ENCODE measurements at places on chromosomes 4 and X.

DNA sequence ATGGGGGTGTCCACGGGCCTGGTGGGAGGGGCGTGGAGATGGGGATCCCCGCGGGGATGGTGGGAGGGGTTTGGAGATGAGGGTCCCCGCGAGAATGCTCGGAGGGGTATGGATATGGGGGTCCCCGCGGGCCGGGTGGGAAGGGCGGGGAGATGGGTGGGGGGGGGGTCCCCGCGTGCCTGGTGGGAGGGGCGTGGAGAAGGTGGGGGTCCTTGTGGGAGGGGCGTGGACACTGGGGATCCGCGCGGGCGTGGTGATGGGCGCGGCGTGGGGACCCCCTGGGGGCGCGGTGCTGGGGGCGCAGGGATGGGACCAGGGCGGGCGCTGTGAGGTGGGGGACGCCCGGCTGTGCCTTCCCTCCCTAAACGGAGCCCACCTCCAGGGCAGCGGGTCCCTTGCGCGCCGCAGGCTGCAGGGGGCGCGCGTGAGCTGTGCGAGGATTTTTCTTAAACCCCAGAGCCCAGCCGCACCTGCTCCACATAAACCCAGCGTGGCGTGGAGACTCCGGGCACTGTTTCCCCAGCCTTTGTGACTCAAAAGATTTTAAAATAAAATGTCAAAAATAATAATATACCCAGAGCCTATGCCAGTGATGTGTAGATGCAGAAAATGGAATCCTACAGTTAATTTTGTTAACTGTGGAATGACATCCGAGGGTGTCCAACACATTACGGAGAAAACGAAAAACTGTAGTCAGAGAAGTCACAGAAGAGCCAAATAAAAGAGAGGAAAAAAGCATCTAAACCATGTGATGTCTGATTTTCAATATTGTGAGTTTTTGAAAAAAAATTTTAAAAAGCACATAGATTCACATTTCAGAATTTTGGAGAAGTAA lies 1.5 kb upstream of the ASMTL start:
- peak; percentile 96 for DNase-seq

- no peak for DNase-seq
Observed at GRCh38 chr4:119984996-119985395, 81.7 kb downstream of the MAD2L1 start.

- DNase-seq: no peak
Observed at GRCh38 chr4:66052426-66052825, 382.1 kb upstream of the EPHA5 start.

DNA sequence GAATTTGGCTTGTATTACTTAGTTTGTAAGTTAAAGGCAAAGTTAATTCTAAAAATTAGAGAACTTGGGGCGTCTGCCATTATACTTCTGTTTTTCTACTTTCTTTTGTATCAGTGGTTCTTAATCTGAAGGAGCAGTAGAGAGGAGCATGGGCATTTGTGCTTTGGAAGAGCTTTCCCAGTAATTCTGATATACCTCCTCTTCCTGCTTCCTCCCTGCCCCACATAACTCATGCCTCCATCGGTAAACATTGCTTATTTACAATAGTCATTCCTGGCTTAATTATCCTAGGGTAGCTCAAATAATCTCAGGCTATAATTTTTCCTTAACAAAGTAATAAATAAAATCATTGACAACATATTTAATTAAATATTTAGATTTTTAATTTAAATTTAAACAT lies 37.1 kb upstream of the SPARCL1 start:
- DNase-seq: no peak

Data from activated T-cell treated with anti-CD3 and anti-CD28 coated beads, Interleukin-2, amount 50 U/mL, for 1 hour (primary cell).